ENCODE measurements at places on chromosomes 1 and 21. TPM values are rescaled to one million over a fixed set of nuclear protein-coding genes. Genes with fewer than 3 reads are reported as not detected.

The SELENBP1 gene
- 13.4 TPM for total RNA-seq

- H3K36me3 ChIP-seq, result no peaks in the 10 kb centered on the region
- H3K27ac ChIP-seq, result no peak overlapping the region
- no peak overlapping the region for H3K4me3 ChIP-seq
- H3K27me3 ChIP-seq, result no peaks in the 10 kb centered on the region
- no peak for DNase-seq
- H3K4me1 ChIP-seq, result peaks cover 19% of the 10 kb centered on the region
Measured at GRCh38 chr1:70674941-70675685, 264.0 kb downstream of the CTH start.

The ADGRB2 gene
- 27.8 TPM for total RNA-seq

GRCh38 chr1:45009956-45010854 is 919 bp downstream of the HECTD3 start:
- DNase-seq, result peak; percentile 52
- peak overlapping the region; percentile 89 for H3K4me3 ChIP-seq
- no peaks in the 10 kb centered on the region for H3K36me3 ChIP-seq
- peaks cover 12% of the 10 kb centered on the region for H3K4me1 ChIP-seq
- H3K27ac ChIP-seq, result no peak overlapping the region
- H3K27me3 ChIP-seq, result no peaks in the 10 kb centered on the region

DNA sequence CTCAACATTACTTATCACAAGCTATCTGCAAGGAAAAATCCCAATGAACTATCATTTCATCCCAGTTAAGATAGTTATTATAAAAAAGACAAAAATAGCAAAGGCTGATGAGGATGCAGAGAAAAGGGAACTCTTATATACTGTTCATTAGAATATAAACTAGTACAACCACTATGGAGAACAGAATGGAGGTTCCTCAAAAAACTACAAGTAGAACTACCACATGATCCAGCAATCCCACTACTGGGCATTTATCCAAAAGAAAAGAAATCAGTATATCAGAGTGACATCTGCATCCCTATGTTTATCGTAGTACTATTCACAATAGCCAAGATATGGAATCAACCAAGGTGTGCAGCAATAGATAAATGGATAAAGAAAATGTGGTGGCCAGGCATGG is 4.9 kb upstream of the C1orf185 start:
- no peaks in the 10 kb centered on the region for H3K4me1 ChIP-seq
- H3K4me3 ChIP-seq, result no peak overlapping the region
- DNase-seq, result no peak
- H3K27me3 ChIP-seq, result no peaks in the 10 kb centered on the region
- H3K27ac ChIP-seq, result no peak overlapping the region

DNA sequence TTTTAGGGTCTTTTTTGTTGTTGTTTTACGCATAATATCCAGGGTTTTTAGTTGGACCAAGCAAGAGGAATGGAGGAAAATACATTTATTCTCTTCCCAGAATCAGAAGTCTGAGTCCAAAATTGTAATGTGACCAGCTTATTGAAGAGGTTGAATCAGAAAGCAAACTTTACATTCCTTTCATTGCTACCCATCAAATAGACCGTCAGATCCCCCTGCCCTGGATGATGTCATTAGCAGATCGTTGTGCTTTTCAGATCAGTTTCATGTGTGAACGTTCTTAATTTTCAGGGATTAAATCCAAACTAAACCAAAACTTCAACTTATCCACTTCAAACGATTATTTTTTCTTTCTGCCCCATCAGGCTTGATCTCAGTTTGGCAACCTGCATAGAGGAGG is 85.7 kb upstream of the NGF start:
- H3K27me3 ChIP-seq, result no peaks in the 10 kb centered on the region
- H3K4me3 ChIP-seq, result no peak overlapping the region
- H3K36me3 ChIP-seq, result no peaks in the 10 kb centered on the region
- no peak overlapping the region for H3K27ac ChIP-seq
- DNase-seq, result no peak

- no peaks in the 10 kb centered on the region for H3K36me3 ChIP-seq
- peaks cover 45% of the 10 kb centered on the region for H3K4me1 ChIP-seq
- peak overlapping the region; percentile 42 for H3K4me3 ChIP-seq
- H3K27me3 ChIP-seq, result peaks cover 15% of the 10 kb centered on the region
- peak overlapping the region; percentile 90 for H3K27ac ChIP-seq
Measured at GRCh38 chr1:37477198-37477931, 3.0 kb downstream of the ZC3H12A start.

The ELAPOR1 gene
- total RNA-seq, result 2.1 TPM

GRCh38 chr1:29670752-29671151 is 434.4 kb downstream of the PTPRU start:
- H3K27me3 ChIP-seq, result no peaks in the 10 kb centered on the region
- H3K4me3 ChIP-seq, result no peak overlapping the region
- H3K4me1 ChIP-seq, result no peaks in the 10 kb centered on the region
- H3K27ac ChIP-seq, result no peak overlapping the region

DNA sequence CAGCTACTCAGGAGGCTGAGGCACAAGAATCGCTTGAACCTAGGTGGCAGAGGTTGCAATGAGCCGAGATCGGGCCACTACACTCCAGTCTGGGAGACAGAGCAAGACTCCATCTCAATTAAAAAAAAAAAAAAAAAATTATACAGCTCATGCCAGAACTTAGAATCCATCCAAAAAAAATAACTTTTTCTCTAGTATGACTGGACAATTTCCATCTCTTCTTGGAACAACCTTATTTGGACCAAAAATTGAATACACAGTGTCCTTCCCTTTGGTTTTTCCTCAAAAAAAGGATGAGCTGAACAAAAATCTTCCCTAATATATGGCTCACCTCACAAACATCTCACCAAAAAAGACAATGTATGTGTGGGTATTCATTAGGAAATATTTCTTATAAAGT is 73.7 kb downstream of the TOR3A start:
- H3K36me3 ChIP-seq, result no peaks in the 10 kb centered on the region
- H3K4me1 ChIP-seq, result no peaks in the 10 kb centered on the region
- no peak overlapping the region for H3K4me3 ChIP-seq
- no peak for DNase-seq
- no peak overlapping the region for H3K27ac ChIP-seq

- H3K4me1 ChIP-seq, result no peaks in the 10 kb centered on the region
- no peak for DNase-seq
- no peak overlapping the region for H3K27ac ChIP-seq
- H3K27me3 ChIP-seq, result no peaks in the 10 kb centered on the region
Measured at GRCh38 chr1:106173101-106173500, 883.4 kb upstream of the PRMT6 start.

- H3K4me3 ChIP-seq, result no peak overlapping the region
- H3K27me3 ChIP-seq, result no peaks in the 10 kb centered on the region
- no peaks in the 10 kb centered on the region for H3K4me1 ChIP-seq
- DNase-seq, result no peak
Measured at GRCh38 chr1:5620997-5621396, 371.2 kb downstream of the NPHP4 start.

GRCh38 chr1:180287988-180288705 is 58.1 kb downstream of the LHX4 start:
- no peak for DNase-seq
- no peaks in the 10 kb centered on the region for H3K36me3 ChIP-seq
- no peaks in the 10 kb centered on the region for H3K27me3 ChIP-seq
- H3K27ac ChIP-seq, result no peak overlapping the region
- no peaks in the 10 kb centered on the region for H3K4me1 ChIP-seq
- H3K4me3 ChIP-seq, result no peak overlapping the region

DNA sequence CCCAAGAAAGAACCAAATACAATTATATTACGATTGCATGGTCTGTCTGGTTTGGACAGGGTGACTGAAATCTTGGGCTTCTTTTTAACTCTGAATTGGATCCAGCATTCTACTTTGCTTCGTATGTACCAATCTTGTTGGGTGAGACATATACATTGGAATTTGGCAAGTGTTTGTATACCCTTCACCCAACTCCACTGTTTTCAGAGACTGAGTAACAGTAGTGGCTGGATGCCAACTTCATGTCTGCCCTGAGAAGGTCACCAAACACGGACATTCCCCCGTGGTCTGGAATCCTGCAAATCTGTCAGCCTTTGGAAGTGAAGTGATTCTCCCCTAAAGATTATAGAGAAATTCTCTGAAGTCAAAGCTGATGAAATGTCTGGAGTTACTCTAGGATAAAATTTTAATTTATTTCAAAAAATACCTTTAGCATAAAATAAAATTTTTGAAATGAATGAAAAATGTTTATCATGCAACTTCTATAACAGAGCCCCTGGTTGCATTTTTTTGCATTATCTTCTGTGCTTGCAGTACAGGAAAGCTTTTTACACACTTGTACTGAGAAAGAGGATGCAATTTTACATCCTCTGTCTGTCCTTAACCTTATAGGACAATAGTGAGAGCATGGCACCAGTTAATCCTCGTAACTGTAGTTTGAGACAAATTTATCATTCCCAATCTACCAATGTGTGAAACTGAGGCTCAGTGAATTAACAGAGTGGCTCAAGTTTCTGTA is 201.8 kb downstream of the DISC1 start:
- H3K27ac ChIP-seq, result no peak overlapping the region
- no peaks in the 10 kb centered on the region for H3K36me3 ChIP-seq
- DNase-seq, result no peak
- no peaks in the 10 kb centered on the region for H3K4me1 ChIP-seq

GRCh38 chr1:154870734-154871133 is 653 bp upstream of the KCNN3 start:
- H3K4me3 ChIP-seq, result peak overlapping the region; percentile 41
- peaks cover 33% of the 10 kb centered on the region for H3K4me1 ChIP-seq
- H3K36me3 ChIP-seq, result no peaks in the 10 kb centered on the region
- no peak overlapping the region for H3K27ac ChIP-seq
- DNase-seq, result no peak

- H3K4me3 ChIP-seq, result peak overlapping the region; percentile 67
- H3K4me1 ChIP-seq, result peaks cover 31% of the 10 kb centered on the region
- DNase-seq, result peak; percentile 56
- H3K36me3 ChIP-seq, result no peaks in the 10 kb centered on the region
- no peak overlapping the region for H3K27ac ChIP-seq
Measured at GRCh38 chr21:34886240-34887104, 162.6 kb downstream of the RUNX1 start.

The TRIM45 gene
- 15.0 TPM for total RNA-seq

DNA sequence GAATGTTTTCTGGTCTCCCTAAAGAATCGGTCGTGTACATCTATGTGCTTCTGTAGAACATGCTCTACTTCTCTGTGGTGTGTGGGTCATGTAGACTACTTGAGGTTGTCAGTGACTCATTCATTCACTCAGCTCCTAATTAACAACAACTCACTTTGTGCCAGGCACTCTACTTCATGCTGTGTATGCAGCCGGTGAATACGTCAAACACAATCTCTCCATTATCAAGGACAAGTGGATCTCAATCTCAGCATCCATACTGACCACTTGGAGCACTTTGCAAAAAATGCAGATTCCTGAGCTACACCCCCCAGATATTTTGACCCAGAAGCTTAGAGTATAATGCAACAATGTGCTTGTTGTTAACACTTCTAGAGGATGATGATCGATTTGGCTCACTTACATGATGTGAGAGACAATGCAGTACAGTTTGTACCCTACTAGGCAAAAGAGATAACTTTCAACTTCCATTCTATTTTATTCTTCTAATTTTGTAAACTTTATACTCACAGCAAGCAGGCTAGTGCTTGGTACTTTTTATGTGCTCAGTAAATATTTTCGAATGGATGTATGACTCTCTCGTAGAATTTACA is 508.6 kb upstream of the ADAMTS5 start:
- no peaks in the 10 kb centered on the region for H3K36me3 ChIP-seq
- no peak overlapping the region for H3K4me3 ChIP-seq
- no peaks in the 10 kb centered on the region for H3K4me1 ChIP-seq
- DNase-seq, result no peak
- no peak overlapping the region for H3K27ac ChIP-seq
- no peaks in the 10 kb centered on the region for H3K27me3 ChIP-seq

- no peak overlapping the region for H3K27ac ChIP-seq
- peaks cover 8% of the 10 kb centered on the region for H3K4me1 ChIP-seq
- no peaks in the 10 kb centered on the region for H3K36me3 ChIP-seq
- DNase-seq, result no peak
- H3K4me3 ChIP-seq, result no peak overlapping the region
Measured at GRCh38 chr1:31532173-31532572, 44.1 kb upstream of the TINAGL1 start.

The CFHR1 gene
- not detected for total RNA-seq
